Hair follicular keratinocyte (primary cell): ENCODE measurements at places on chromosomes 4 and X. TPM values are rescaled to one million over a fixed set of nuclear protein-coding genes. Genes with fewer than 3 reads are reported as not detected.

The SLC9B1 gene
- total RNA-seq: 0.08 TPM in 1 of 2 replicates, not detected in the other

The AFM gene
- not detected in 2 replicates for total RNA-seq

The NDNF gene
- not detected in 2 replicates for total RNA-seq

The MORC4 gene
- 14.7 and 17.1 TPM in 2 replicates for total RNA-seq

The CFAP47 gene
- not detected in 2 replicates for total RNA-seq

The SOX3 gene
- total RNA-seq: not detected in 2 replicates

The MGARP gene
- total RNA-seq: 0.08 and 0.47 TPM in 2 replicates

The WNK3 gene
- total RNA-seq: 0.31 and 0.53 TPM in 2 replicates

The GYPB gene
- not detected in 2 replicates for total RNA-seq

The ZRSR2 gene
- total RNA-seq: 3.7 and 4.7 TPM in 2 replicates

The UBE2K gene
- 23.9 and 54.6 TPM in 2 replicates for total RNA-seq

The DDX53 gene
- total RNA-seq: not detected in 2 replicates

The NRK gene
- 0.23 and 0.72 TPM in 2 replicates for total RNA-seq

The ACOX3 gene
- total RNA-seq: 24.9 and 30.6 TPM in 2 replicates

The HSFX4 gene
- total RNA-seq: not detected in 2 replicates

The PRDM8 gene
- 8.0 and 11.0 TPM in 2 replicates for total RNA-seq

The MAGEB1 gene
- total RNA-seq: not detected in 2 replicates

The LRP2BP gene
- 0.08 and 0.31 TPM in 2 replicates for total RNA-seq

The APELA gene
- not detected in 2 replicates for total RNA-seq
